ENCODE measurements at places on chromosomes 1 and 21.
A peak's percentile ranks its signal among the peaks of the same experiment; 100 is the strongest.

GRCh38 chr1:21605964-21606705, 63.0 kb downstream of the RAP1GAP start:
- DNase-seq = no peak

- no peak for DNase-seq
These were observed 38.2 kb downstream of the BCL9 start for GRCh38 chr1:147579532-147579931.

DNA sequence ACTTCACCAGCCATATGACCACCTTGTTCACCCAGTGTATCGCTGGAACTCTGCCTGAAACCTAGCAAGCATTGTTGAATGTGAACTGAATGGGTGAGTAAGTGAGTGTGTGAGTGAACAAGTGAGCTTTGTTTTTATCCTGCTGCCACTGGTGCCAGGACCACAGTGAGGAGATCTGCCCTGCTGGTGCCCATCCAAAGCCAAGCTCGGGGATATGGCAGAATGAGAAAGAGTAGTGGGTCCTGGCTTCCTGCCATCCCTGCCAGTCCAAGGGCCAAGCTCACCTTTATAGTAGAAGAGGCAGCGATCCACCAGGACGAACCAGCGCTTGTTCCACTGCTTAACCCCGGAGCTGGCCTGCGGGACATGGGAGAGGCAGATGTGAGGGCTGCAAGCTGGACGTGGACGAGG, 53.4 kb upstream of the GOLT1A start:
- no peak for DNase-seq

GRCh38 chr1:147492207-147492606, 49.1 kb upstream of the BCL9 start:
- DNase-seq = no peak

DNA sequence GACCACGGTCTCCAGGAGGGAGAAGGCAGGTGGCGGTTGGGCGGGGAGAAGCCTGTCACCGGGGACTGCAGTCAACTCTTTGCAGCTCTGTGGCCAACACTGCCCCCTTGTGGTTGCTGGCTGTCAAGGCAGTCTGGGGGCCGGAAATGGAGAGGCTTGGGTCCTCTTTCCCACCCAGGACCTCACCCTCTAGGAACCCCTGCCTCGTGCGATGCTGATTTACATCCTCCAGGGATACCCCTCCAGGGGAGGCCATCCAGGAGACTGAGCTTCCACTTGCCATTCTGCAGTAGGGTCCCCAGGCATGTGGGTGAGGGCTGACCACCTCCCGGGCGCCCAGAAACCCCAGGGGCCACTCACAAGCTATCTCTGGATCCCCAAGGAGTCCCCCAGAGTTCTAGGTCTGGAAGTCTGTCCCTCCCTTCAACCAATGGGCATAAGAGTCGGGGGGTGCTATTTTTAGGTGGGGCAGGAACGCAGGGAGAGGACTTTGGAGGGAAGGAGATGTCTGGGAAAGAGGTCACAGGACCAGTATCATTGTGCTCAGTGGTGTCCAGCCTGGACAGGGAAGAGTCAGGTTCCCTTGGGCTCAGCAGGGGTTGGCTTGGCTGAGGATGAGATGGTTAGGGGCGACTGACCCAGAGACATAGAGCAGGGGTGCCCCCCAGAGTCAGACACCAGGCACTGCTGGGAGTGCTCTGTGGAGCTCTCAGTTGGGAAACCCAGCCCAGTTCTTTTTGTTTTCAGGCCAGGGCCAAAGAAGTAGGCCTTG, 7.1 kb upstream of the GPR61 start:
- no peak for DNase-seq

- no peak for DNase-seq
These were observed 405 bp upstream of the GADD45A start for GRCh38 chr1:67684526-67685066.

- DNase-seq = no peak
These were observed 495.1 kb downstream of the PLPP3 start for GRCh38 chr1:56084246-56084645.

GRCh38 chr1:216779686-216780085, 56.5 kb upstream of the ESRRG start:
- DNase-seq = no peak

- no peak for DNase-seq
These were observed 94.7 kb upstream of the TARDBP start for GRCh38 chr1:10917513-10918454.

DNA sequence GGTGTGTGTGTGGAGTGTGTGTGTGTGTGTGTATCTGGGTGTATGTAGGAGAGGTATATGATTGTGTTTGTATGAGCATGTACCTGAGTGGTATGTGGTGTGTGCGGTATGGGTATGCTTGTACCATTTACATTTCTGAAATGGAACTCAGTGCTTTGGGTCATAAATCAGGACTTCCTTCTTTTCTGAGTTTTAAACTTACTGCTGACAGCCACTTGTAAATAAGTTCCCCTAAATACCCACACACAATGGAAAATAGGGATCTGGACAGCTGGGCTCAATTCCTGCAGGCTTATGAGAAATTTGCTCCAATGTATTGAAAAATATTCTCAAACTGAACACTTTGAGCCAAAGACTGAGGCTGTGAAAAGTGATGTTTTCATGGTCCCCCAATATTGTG, 293.6 kb downstream of the HLX start:
- no peak for DNase-seq

GRCh38 chr1:41101076-41101475, 79.6 kb upstream of the SLFNL1 start:
- DNase-seq = no peak

GRCh38 chr1:86871001-86871400, 42.9 kb downstream of the SELENOF start:
- DNase-seq = no peak

GRCh38 chr1:71593523-71593922, 512.7 kb upstream of the ZRANB2 start:
- no peak for DNase-seq

GRCh38 chr1:221558396-221558795, 183.5 kb downstream of the DUSP10 start:
- no peak for DNase-seq

DNA sequence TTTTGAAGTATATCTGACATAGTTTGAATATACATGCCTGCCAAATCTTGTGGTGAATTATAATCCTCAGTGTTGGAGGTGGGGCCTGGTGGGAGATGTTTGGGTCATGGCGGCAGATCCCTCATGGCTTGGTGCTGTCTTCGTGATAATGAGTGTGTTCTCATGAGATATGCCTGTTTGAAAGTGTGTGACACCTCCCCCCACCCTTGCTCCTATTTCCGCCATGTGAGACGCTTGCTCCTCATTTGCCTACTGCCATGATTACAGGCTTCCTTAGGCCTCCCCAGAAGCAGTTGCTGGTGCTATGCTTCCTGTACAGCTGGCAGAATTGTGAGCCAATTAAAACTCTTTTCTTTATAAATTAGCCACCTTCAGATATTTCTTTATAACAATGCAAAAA, 436.6 kb upstream of the BEND5 start:
- DNase-seq = no peak

DNA sequence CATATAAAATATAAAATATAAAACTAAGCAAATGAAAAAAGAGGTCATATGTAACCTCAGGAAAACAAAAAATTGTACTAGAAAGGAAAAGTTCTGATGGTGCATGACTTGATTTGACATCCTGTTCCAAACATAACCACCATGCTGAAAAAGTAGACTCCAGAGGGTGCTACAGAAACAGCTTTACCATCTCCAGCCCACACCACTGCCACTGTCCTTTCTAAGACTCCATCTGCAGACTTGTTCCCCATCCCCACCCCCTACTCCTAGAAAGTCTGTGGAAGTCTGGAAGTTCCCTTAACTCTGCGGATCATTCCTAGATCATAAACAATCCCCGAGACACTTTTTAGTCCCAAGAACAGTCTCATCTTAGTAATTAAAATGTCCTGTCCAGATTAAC, 20.5 kb downstream of the GLIS1 start:
- DNase-seq = no peak

- DNase-seq = no peak
These were observed 76.7 kb downstream of the ARHGEF16 start for GRCh38 chr1:3530926-3531818.

DNA sequence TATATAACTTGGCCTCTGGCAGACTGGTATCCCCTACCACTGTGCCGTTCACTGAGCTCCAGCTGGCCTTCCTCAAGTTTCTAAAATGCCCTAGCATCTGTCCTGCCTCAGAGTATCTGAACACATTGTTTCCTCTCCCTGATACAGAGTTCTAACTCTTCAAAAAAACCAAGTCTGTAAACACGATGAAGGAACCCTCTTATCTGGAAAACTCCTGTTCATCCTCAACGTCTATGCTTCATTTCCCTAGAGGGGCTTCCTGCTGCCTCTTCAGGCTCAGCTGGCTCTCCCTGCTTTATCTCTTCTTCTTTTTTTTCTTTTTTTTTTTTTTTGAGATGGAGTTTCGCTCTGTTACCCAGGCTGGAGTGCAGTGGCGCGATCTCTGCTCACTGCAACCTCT, 5.6 kb downstream of the BSDC1 start:
- no peak for DNase-seq

DNA sequence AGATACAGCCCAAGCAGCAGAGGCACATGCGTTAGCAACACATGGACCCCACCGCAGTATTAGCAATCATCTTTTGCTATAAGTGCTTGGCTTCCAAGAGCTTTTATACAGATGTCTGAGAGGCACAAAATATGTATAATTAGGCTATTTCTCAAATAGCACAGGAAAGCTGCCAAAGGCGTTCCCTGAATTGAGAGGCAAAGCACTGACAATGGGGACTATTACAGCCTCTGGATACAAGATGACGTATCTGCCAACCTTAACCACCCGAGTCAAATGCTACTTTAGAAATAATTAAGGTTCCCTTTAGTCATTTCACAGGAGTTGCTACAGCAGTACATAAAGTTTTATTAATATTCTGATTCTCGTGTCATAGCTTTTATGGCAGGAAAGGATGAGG, 6.4 kb downstream of the STMN1 start:
- no peak for DNase-seq

GRCh38 chr1:788835-789234, 102.4 kb upstream of the OR4F16 start:
- no peak for DNase-seq

DNA sequence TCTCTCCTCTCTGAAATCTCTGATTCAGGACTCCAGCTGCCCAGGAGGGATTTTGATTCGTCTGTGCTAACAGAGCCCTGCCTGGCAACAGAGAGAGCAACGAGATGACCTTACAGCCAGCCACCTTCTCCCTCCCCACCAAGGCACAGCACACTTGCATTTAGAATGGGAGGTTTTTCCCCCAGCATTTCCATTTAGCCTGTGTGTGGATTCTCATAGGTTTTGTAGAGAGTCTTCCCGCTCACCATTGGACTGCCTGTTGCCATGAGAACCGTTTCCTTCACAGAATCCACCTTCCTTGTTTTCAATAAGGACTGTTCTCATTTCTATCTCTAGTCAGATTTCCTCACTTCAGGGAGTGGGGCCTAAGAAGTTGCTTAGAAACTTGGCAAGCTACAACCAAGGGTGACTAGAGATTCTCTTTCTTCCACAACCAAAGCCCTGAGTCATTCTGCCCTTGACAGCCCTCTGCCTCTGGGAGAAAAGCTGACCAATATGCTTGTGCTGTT, 5.8 kb upstream of the IKBKE start:
- peak; percentile 71 for DNase-seq

DNA sequence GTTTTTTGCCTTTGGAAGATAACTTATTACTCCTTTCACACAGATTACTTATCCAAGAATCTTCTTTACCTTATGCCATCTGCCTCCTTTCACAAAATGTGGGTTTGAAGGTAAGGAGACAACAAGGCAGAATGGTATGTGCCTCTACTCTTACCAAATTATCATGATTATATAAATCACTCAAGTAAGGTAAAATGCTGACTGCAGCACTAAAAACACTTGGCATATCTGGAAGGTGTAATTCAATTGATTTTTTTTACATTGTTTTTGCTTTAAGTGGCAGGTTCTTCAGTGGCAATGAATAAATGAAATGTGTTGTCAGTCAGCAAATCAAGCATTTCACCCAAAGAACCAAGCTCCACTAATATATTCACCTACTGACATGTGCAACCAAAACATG, 346.1 kb downstream of the OMA1 start:
- DNase-seq = no peak

- no peak for DNase-seq
These were observed 229.0 kb downstream of the FMN2 start for GRCh38 chr1:240320659-240321058.

- DNase-seq = no peak
These were observed 157.4 kb downstream of the DNM3 start for GRCh38 chr1:171998711-171999110.

DNA sequence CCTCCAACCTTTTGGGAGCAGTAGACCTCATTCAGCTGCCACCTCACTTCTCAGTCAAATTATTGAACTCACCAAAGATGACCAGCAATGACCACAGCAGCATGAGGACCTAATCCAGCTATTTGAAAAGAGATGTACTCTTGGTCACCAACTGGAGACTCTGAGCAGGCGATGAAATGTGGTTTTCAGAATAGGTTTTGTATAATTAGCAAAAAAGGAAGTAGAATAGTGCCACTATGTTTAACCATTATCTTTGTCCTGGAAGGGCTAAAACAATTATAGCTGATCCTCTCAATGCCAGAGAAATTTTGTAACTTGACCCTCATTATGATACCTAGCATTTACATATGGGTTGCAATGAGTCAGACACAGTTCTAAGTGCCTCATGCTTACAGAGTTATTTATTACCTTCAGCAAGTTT, at the start of gene FCRL2:
TSS of gene FCRL2 (minus strand) at position 162 of the 421 bp plus-strand sequence. CDS start at position 103, 59 bp downstream.
- no peak for DNase-seq

GRCh38 chr1:21034725-21035628, 141.7 kb downstream of the EIF4G3 start:
- DNase-seq = no peak

GRCh38 chr1:6265151-6265550, 4.3 kb upstream of the GPR153 start:
- no peak for DNase-seq

DNA sequence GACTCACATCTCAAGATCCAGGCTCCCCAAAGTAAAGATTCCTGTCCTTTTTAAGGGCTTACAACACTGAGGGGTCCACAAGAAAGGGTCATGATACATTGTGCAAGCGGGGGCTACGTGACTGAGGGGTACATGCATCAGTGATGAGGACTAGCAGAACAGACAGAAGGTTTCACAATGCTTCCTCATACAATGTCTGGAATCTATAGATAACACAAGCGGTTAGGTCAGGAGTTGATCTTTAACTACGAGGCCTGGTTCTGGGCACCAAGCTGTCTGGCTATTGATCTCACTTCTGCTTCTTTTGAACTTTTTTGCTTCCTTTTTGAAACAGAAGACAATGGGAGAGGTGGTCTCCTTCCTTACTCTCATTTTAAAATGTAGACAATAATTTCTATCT, 718.6 kb downstream of the AMY1C start:
- no peak for DNase-seq

DNA sequence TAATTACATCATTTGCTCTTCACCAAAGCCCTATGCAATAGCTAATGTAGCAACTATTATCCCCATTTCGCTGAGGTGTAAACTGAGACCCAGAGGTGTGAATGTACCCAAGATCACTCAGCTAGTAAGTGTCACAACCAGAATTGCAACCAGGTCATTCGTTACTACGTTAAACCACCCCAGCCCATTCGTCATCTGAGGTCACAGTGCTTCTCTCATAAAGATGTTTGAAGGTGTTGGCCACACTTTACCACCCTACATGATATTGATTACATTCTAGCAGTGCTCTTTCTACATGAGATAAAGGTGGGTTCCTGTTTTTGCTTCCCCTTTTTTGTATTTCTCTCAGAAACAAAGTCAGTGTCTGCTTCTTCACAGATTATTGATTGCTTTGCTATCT, 195.3 kb downstream of the ZBTB18 start:
- no peak for DNase-seq

GRCh38 chr1:237032029-237032428, 10.0 kb upstream of the RYR2 start:
- DNase-seq = no peak

- no peak for DNase-seq
These were observed 18.9 kb upstream of the SELENON start for GRCh38 chr1:25781130-25781433.

Data from AG04449 (cell line).